ENCODE measurements at places on chromosomes 7 and 10. TPM values are rescaled to one million over a fixed set of nuclear protein-coding genes. Genes with fewer than 3 reads are reported as not detected.

DNA sequence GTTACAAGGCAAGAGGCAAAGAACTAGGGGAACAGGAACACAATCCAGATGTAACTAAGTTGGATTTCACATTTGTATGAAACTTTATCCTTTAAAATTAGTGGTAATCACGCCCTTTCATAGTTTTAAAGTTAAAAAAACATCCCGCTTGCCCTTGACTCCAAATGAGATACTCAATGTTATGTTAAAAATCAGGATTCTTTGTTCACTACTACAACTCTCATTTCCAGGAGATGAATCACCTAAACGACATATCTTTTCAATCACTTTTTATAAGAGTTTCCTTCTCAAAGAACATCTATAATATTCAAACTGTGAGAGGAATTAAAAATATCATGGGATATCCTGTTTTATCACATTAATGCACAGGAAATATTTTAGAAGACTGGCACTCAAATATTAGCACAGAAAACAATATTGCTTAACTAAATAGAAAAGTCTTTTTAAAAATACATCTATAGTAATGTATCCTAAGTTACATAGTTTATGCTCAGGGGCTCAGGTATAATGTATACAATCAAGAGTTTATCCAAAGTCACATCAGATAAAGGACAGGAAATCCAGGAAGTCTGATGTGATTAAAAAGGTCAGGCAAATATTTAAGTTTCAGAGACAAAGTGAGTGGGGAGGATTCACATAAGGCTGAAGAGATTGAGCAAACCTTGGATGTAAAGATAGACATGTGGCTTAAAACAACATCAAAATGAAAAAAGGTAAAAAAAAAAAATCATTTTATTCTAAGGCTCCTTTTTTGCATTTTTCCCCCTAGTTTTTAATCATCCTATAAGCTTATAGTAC, 41.9 kb downstream of the CADPS2 start:
- no peaks in the 10 kb centered on the region for H3K36me3 ChIP-seq
- H3K27me3 ChIP-seq: no peaks in the 10 kb centered on the region
- no peak overlapping the region for H3K27ac ChIP-seq
- no peaks in the 10 kb centered on the region for H3K4me1 ChIP-seq
- no peak for DNase-seq

CALML5 gene
- total RNA-seq: 6.3 TPM

DNA sequence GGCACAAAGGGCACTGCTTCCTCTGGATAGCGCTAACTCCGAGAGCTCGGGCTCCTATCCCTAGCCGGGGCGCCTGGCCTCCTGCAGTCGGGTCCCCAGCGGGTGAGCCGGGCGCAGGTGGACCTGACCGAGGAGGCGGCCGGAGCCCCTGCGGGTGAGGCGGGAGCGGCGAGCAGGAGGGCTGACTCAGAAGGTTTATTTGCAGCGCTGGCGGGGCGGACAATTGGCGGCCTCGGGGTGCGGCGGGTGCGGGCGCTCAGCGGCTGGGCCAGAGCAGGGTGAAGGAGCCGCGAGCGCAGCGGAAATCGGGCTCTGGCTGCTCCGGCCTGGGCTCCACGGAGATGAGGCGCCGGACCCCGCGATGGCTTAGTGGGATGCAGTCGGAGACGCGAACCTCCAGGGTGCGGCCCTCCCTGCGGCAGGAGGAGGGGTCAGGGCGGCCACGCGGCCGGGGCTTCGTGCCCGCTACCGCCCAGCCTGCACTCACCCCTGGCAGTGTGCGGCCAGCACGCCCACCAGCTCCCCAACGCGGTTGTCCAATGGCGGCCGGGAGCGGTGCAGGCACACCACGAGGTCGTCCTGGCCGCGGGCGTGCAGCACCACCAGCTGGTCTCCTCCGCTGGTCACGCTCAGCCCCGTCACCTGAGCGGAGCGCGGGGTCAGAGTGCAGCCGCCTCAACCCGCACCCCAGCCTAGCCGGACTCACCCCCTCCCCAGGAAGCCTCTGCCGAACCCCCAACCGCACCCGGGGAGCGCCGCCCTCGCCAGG, 16.1 kb downstream of the MYO1G start:
- H3K4me3 ChIP-seq: no peak overlapping the region
- H3K27me3 ChIP-seq: no peaks in the 10 kb centered on the region
- H3K36me3 ChIP-seq: no peaks in the 10 kb centered on the region
- no peak overlapping the region for H3K27ac ChIP-seq

DNA sequence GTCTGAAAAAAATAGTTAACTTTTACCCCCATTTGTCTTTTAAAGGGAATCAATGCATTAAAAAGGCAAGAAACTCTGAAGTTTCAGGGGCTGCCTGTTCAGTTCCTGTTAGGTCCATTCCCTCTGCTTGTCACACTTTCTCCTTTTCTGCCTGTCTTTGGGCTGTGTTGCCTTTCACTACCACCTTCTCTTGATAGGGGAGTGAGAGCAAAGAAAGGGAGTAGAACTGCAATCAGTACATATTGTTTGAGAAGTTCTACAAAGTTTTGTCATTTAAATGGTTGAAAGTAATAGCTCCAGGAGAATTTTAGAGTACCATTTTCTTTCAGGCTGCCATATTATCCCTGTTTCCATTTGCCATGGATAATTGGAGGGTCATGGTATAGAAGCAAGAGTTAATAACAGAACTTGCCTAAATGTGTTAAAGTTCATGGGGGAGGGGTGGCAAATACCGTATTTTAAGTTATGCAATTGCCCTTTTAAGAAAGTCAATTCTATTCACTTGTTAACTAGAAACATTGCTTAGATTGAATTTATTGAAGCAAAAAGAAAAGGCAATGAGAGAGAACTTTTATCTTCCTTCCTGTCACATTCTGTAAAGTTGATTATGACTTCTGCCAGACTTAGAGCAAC, 38.6 kb downstream of the MPLKIP start:
- H3K4me1 ChIP-seq: no peaks in the 10 kb centered on the region
- no peak for DNase-seq
- H3K4me3 ChIP-seq: no peak overlapping the region

GRCh38 chr7:108634036-108634435, 64.4 kb downstream of the DNAJB9 start:
- H3K27ac ChIP-seq: no peak overlapping the region
- no peaks in the 10 kb centered on the region for H3K27me3 ChIP-seq
- no peaks in the 10 kb centered on the region for H3K36me3 ChIP-seq
- no peak overlapping the region for H3K4me3 ChIP-seq
- DNase-seq: no peak

Data from PC-9 (cell line).